ENCODE measurements at places on chromosomes 16 and 17.

- DNase-seq: no peak
Observed at GRCh38 chr16:76576526-76576925, 299.3 kb downstream of the CNTNAP4 start.

DNA sequence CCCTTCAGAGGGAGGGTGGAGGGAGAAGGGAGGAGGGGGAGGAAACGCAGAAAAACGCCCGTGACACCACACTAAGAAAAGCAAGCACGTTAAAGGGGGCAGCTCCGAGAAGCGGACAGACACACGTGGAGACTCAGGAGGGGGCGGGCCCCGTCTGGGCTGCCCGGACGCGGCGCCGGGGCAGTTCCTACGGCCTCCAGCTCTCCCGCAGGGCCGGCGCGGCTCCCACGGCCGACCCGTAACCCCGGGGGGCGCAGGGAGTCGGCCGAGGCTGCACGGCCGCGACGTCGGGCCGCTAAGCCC is 362 bp downstream of the KLHDC4 start:
- no peak for DNase-seq

GRCh38 chr17:44952946-44953475 is 5.4 kb upstream of the KIF18B start:
- no peak for DNase-seq

DNA sequence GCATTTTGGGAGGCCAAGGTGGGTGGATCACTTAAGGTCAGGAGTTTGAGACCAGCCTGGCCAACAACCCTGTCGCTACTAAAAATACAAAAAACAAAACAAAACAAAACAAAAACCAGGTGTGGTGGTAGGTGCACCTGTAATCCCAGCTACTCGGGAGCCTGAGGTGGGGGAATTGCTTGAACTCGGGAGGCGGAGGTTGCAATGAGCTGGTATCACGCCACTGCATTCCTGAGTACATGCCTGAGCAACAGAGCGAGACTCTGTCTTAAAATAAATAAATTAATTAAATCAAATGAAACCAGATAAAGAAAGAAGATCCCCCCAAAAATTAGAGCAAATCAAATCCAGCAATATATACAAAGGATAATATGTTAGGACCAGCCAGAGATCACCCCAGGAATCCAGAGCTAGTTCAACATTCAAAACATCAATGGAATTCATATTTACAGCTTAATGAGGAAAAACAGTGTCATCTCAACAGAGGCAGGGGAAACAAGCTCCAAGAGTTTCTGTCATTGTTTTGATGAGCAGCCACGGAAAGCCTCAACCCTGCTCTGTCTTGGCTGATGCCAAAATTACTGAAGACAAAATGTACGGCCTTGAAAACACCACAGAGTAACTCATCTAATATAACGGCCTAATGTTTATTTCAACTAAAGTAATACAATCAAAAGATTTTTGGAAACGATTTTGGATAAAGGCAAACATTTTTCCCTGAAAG is 3.7 kb downstream of the PEMT start:
- DNase-seq: no peak

DNA sequence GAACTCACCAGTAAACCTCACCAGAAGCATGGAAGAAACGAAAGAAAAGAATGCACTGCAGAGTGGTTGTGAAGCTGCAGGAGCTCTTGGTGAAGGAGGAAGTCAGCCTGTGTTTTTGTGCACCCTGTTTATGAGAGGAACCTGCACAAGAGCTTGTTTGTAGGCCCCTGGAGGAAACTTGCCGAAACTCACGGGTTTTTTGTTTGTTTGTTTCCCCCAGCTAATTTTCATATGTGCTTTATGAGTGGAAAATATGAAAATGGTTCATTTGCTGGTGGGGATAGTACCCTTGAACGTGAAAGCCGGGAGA is 222.7 kb downstream of the C16orf95 start:
- DNase-seq: no peak

DNA sequence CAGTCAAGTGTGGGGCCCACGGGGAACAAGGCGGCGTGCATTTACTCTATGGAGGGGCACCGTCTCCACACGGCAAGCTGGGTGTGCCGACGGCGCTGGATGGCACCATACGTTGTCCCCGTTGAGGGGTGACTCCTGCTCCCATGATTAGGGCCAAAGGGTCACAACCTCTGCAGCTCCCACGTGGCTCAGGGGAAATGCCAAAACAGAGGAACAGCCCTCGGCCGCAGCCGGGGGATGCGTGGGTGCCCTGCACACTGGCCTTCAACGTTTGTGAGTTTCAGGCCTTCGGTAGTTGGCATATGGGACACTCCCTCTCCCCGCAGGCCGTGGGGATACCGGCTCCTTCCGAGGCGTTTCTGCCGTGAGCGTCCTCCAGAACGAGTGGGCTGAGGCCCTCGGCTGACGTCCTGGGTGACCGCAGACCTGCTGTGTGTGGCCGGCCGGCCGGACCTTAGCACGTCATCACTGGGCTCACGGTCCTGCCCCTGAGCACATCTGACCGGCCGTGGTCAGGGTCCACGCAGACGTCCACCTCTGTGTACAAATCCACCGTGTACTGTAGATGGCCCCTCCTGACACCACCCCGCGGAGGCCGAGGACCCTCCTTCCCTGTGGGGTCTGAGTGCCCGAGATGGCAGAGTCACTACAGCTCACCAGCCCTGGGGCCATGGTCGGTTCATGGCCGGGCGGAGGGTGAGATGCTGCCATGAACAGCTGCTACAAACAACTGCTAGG is 4.8 kb upstream of the METRNL start:
- DNase-seq: no peak

DNA sequence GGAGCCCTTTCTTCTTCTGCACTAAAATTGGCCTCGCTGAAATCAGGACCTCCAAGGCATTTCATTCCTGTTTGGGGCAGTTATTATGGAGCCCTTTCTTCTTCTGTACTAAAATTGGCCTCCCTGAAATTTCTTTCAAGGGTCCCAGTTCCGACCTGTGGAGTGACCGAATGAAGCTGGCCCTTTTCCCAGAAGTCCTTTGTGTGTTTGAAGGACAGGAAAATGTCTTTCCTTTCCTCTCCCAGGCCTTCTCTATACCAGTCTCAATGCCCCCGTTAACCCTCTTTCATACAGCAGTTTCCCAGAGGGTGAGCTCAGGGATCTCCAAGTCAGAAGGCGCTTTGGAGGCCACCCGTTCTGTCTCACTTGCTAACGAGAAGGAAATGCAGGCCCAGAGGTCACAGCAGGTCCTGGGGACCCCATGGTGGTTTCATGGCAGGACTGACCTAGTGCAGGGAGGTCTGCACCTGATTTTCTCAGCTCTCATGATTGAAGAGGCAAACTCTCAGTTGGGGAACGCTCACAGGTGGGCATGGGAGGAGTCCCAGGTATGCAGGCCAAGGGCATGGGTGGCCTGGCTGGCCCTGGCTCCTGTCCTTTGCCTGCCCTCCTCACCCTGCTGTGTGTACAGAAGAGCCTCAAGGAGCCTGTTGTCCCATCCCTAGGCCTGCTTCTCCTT is 37.1 kb upstream of the DOC2B start:
- DNase-seq: no peak

DNA sequence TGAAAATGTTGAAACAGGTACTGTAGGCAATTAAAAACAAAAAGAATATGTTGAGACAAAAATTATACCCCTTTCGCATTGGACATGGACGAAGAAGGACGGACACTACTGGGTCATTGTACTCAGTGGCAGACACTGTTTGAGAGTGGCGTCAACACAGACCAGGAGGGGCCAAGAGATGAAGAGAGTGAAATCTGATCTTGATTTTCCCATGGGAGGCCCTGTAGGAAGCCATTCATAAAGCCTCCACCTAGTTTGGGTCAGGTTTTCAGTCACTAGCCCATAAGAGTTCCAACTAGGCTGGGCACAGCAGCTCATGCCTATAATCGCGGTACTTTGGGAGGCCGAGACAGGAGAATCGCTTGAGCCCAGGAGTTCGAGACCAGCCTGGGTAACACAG is 23.6 kb upstream of the SMURF2 start:
- no peak for DNase-seq

GRCh38 chr17:64262198-64262999 is 661 bp downstream of the TEX2 start:
- DNase-seq: peak; percentile 62

DNA sequence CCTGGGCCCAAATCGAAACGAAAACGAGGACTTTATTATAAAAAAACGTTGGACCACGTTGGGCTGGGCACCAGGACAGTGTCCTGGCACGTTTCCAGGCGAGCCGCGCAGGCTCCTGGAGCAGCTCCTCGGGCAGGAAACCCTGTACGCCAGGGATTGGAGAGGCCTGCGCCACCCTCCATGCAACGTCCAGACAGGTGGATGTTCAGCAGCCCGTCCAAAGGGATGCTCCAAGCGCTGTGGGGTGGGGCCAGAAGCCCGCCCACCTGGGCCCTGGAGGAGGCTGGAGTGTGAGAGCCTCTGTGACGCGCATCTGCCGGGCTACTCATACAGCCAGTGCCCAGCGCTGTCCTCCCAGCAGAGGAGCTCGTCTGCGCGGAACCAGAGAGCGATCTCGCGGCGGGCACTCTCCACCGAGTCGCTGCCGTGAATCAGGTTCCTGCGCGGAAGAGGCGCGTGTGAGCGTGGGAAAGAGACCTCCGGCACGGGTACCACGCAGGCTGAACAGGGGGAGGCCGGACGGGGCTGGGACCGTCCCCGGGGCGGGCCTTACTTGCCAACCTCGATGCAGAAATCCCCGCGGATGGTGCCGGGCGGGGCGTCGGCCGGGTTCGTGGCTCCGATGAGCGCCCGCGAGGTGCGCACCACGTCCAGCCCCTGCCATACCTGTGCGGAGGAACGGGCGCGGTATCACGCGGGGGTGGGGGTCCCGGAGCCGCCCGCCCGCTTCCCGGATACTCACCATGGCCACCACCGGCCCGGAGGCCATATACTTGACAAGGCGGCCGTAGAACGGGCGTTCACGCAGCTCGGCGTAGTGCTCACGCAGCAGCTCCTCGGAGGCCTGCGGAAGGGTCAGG is 785 bp downstream of the NME3 start:
- no peak for DNase-seq

Data from right hindlimb (tissue), 1 donor.